ENCODE measurements at places on chromosomes 13 and 19.

- DNase-seq = no peak
These were observed 300.7 kb downstream of the SLC7A1 start for GRCh38 chr13:29294821-29295220.

GRCh38 chr13:28532388-28533124, 37.6 kb upstream of the FLT1 start:
- peak; percentile 51 for DNase-seq

DNA sequence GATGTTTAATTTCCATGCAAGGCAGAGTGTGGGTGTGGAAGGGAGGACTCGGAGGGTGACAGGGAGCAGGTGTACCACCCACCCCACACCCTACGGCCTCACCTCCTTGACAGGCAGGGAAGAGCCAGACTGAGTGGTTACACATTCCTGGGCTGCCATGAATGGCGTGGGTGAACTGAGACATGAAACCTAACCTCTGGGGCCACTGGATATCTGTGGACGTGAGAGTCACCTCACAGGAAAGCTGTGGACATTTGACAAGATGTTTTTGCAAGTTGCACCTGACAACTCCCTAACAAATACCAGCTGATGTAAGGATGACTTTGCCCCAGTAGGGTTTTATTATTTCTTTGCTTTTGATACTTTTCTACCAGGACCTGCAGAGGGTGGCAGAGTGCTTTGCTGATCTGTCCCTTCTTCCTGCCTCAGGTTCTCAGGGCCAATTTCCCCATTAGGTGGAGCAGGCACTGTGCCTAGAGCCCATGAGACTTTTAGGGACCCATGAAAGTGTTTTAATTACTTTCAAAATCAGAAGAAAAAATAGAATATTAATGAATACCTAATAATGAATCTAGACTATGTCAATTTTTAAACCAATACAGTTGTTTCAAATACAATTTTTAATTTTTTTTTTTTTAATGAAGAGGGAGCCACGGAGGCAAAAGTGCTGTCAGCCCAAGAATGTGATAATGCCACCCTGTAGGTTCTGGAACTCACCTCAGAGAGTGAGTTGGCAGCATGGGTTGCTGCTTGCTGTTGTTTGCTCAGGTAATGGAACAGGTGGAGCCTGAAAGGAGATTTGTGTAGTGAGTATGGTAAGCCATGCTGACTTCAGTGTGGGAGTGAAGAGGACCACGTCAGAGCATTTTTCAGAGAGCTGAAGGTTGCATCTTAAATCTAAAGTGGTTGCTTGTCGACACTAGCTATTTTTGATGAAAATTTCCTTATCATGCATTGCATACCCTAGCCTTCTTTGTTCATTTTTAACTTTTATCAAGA, 58.0 kb upstream of the CYSLTR2 start:
- DNase-seq = peak; percentile 67

- peak; percentile 21 for DNase-seq
These were observed 1.6 kb downstream of the LATS2 start for GRCh38 chr13:21059641-21060337.

- DNase-seq = no peak
These were observed 17.9 kb downstream of the DEDD2 start for GRCh38 chr19:42199440-42200115.

DNA sequence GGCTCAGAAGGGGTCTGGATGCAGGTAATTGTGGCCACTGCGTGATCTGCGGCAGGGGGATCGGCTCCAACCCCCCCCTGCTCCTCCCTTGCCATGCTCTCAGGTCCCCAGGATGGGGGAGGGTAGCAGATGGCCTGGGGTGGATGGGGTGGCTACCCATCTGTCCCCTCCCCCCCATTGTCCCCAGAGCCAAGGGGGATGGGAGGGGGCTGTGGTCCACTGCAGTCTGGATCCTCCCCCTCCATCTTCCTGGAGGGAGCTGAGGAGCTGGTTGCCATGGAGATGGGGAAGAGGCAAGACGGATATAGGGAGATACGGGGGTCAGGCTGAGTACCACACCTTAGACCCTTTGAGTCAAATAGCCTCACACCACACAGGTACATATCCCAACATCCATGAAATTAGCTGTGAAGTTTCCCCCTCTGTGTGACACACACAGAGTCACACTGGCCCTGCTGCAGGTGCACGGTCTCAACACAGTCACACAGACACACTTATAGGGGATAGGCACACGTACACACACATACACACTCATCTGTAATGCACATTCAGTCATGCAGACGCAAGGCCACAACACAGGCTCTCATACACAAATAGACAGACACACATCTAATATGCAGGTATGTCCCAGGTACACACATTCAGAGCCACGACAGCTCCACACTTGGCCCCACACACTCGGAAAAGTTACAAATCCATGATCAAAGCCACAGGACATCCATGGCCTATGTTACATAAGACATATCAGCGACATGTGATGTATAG, 1.8 kb upstream of the NOVA2 start:
- DNase-seq = no peak

DNA sequence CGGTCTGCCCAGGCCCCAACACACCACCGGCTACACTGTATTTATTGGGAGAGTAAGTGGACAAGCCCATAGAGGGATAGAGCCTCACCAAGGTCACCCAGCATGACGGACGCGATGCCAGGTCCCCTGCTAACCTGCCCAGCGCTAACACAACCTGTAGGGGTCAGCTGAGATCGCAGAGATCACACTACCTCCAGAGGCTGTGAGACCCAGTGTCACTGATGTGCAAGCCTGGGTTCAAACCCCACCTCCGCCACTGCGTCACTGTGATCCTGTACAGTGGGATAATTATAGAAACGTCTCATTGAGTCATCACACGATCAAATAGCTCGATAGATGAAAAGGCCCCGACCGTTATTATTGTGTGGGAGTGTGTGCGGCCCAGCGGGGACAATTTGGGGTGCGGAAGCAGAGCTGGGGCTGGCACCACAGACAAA, 10.6 kb upstream of the TLE2 start:
- no peak for DNase-seq

DNA sequence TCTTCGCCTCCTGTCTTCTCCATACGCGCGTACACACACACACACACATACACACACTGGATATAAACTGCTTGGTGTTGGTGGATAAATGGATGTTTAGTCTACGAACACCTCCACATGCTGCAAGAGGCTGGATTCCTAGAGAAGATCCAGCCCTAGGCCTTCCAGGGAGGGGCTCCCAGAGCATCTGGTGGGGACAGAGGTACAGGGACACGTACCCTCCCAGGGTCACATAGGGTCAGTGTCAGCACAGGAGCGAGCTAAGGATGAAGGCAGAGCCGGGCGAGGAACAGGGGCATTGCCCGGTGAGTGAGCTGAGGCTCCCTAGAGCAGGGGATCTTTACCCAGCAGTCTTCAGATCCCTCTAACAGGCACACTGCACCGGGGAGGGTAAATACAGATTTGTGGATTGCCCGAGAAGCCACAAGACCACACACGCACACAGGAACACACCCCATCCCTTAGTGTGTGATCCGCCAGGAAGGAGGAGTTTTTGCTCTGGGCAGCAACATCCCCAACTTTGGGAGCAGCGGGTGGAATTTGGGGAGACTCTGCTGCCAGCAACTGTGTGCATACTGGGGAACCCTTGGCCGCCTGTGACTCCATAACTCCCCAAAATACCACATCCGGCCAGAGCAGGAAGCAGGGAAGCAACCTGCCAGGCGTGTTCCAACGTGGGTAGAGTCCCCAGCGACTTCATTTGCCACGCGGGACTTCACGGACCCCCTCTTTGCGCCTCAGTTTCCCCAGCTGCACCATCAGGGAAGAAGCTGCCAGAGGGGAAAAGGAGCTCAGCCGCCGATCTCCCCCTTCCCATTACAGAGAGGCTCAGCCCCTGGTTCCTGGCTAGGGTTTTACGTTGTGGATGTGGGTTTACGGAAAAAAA, 5.8 kb upstream of the TLE2 start:
- no peak for DNase-seq

DNA sequence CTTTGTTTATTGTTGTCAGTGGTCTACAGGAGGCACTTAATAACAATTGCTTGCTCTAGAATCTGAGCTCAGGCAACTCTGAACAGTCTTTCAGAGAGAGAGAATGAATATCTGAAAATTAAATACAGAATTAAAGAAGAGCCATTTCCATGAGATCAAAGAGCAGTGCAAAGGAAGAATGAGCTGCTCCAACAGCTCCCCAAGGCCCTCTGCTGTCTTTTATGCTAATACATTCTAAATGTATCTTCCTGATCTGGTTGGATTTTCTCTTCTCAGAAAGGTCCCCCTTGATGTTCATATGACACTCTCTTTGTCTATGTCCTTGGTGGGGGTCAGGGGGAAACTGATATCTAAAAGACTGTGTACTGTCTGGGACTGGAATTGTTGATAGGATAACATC, 1029.6 kb downstream of the PCDH9 start:
- DNase-seq = no peak

GRCh38 chr13:91359631-91360030, 12.1 kb downstream of the MIR17HG start:
- DNase-seq = no peak

- no peak for DNase-seq
These were observed 9.9 kb upstream of the ZNF227 start for GRCh38 chr19:44202470-44202869.

GRCh38 chr13:105773241-105773640, 762.2 kb downstream of the EFNB2 start:
- no peak for DNase-seq

GRCh38 chr13:60080850-60081249, 82.9 kb downstream of the DIAPH3 start:
- DNase-seq = no peak

GRCh38 chr19:22619932-22620331, 14.2 kb upstream of the ZNF492 start:
- DNase-seq = no peak

DNA sequence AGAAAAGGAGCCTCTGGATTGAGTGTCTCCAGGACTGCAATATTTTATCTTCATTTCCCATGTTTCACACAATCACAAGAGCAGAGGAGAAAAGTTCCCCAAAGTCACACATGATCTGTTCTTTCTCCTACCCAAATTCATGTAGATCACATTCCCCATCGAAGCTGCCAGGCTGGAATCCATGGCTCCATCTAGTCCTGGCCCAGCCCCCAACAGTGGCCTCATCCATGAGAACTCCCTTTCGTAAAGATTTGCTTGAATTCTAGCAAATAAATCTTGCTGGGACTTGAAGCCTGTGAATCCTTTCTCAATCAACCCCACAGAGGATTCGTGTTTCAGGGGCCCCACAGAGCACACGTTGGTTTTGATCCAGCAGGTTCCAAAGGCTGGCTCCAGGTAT, 109.5 kb downstream of the COL4A1 start:
- no peak for DNase-seq

DNA sequence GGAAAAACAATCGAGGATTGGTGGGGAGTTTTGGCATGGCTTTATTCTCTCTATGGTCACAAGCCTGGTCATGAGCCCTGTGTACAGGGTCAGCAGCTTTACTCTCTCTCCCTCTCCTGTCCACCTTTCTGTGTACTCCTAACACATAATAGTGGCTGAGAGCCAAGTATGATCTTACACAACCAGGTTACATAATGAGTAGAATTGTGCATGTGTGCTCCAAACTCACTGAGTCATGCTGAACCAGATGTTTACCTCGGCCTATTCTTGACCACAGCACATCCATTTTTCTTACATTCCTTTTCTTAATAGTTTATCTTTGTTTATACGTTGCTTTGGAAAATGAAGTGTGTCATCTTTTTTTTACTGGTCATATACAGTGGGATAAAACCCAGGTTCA, 53.1 kb downstream of the ZNF254 start:
- no peak for DNase-seq

- no peak for DNase-seq
These were observed 3.7 kb downstream of the HRC start for GRCh38 chr19:49151267-49152118.

DNA sequence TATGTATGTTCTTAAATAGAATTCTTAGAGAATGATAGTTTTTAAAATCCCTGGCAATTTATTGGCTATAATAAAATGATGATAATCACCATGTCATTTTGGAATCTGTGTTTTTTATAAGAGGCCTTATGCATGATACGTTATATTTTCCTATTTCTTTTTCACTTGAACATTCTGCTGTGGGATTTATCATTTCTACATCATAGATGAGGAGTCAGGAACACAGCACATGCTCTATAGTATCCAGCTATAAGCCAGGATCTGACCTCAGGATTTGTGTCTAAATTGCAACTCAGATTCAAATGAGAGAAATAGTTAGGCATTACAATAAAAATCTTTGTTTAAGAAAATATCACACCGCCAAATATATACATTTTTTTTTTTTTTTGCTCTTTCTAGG, 928.0 kb downstream of the EFNB2 start:
- DNase-seq = no peak

DNA sequence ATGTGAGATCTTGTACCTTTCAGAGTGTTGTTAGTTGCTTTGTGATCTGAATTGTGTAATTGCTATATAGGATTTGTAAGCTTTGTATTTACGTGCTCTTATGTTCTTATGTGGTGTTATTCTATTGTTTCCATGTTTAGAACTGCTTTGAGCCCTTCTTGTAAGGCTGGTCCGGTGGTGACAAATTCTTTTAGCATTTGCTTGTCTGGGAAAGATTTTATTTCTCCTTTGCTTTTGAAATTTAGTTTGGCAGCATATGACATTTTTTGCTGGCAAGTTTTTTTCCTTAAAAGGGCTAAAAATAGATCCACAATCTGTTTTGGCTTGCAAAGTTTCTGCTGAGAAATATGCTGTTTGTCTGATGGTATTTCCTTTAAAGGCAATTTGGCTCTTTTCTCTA, 1089.2 kb upstream of the PCDH9 start:
- DNase-seq = no peak

DNA sequence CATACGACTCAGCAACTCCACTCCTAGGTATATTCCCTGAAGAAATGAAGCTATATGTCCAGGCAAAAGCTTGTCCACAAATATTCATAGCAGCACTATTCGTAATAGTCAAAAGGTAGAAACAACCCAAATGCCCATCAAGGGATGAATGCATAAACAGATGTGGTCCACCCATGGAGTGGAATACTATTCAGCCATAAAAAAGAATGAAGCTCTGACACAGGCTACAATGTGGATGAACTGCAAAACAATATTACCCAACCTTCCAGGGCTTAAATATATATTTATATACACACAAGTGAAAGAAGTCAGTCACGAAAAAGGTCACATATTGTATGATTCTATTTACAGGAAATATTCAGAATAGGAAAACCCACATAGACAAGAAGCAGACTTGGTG, 19.7 kb downstream of the RFX2 start:
- no peak for DNase-seq

- DNase-seq = no peak
These were observed at the start of gene TTC9B for GRCh38 chr19:40217934-40218890. Gene TTC9B, minus strand, starts transcription at chr19:40218384. Its CDS starts 3 bp downstream, at chr19:40218381.

DNA sequence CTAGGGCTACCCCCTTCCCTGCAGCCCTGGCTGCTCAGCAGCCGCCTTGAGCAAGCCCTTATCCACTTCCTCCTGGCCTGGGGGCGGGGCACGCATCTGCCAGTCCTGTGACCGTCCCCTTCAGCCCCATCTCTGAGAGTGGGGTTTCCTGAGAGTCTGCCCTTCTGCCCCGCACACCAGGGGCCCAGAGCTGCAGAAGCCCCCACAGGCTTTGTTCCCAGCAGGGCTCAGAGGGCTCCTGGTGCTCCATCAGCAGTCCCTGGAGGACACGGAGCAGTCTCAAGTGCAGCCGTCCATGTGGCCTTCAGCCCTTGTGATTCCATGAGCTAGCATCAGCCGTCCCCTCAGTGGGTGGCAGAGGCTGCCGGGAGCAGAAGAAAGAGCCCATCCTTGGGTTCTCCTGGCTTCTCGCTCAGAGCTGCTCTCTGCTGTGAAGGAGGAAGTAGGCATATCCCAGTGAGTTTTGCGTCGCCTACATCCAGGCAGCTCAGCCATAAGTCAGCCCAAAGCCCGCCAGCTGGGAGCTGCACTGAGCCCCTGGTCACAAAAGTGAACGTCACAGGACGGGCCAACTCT, 16.3 kb downstream of the MYO9B start:
- DNase-seq = no peak
